Neural crest cell (in vitro differentiated cells): ENCODE measurements at places on chromosomes 6 and 20. TPM values are rescaled to one million over a fixed set of nuclear protein-coding genes. Genes with fewer than 3 reads are reported as not detected.

DNA sequence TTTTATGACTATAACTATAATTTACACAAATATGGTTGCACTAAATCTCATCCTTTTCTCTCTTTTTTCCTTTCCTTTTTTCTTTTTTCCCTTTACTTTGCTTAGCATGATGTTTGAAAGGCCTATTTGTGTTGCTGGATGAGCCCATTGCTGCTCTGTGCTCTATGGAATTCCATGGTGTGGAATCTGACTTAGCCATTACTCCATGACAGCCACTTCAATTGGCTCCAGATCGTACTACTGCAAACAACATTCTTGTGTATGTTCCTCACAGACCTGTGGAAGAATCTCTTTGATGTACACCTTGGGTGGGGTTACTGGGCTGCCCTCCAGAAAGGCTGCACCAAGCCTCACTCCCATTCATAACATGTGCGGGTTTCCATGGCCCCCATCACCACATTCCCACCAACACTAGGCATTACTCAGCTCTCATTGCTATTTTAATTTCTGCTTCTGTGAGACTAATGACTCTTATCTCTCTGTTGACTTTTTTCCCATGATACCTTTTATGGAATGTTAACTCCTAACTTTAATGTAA is 979.0 kb downstream of the KIF16B start:
- no peak overlapping the region for H3K4me3 ChIP-seq
- peaks cover 4% of the 10 kb centered on the region for H3K4me1 ChIP-seq
- no peak for DNase-seq
- H3K36me3 ChIP-seq: no peaks in the 10 kb centered on the region

DNA sequence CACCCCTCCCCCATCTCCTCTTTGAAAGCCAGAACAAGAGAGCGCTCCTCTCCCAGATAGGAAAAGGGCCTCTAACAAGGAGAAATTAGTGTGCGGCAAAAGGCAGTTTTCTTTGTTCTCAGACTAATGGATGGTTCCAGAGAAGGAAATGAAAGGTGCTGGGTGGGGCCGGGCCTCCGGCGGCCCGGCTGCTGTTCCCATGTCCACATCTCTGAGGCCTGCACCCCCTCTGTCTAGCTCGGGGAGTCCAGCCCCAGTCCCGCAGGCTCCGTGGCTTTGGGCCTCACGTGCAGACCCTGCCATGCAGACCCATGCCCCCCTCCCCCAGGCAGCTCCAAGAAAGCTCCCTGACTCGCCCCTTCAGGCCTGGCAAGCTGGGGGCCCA is 35.8 kb upstream of the MRGBP start:
- no peaks in the 10 kb centered on the region for H3K36me3 ChIP-seq
- peaks cover 5% of the 10 kb centered on the region for H3K4me1 ChIP-seq
- no peak for DNase-seq
- H3K27ac ChIP-seq: no peak overlapping the region

Gene BHLHE23
- not detected in 2 replicates for total RNA-seq

GRCh38 chr6:13674533-13675190 is 37.0 kb downstream of the RANBP9 start:
- peaks cover 23% of the 10 kb centered on the region for H3K36me3 ChIP-seq
- DNase-seq: no peak
- peaks cover 10% of the 10 kb centered on the region for H3K4me1 ChIP-seq

DNA sequence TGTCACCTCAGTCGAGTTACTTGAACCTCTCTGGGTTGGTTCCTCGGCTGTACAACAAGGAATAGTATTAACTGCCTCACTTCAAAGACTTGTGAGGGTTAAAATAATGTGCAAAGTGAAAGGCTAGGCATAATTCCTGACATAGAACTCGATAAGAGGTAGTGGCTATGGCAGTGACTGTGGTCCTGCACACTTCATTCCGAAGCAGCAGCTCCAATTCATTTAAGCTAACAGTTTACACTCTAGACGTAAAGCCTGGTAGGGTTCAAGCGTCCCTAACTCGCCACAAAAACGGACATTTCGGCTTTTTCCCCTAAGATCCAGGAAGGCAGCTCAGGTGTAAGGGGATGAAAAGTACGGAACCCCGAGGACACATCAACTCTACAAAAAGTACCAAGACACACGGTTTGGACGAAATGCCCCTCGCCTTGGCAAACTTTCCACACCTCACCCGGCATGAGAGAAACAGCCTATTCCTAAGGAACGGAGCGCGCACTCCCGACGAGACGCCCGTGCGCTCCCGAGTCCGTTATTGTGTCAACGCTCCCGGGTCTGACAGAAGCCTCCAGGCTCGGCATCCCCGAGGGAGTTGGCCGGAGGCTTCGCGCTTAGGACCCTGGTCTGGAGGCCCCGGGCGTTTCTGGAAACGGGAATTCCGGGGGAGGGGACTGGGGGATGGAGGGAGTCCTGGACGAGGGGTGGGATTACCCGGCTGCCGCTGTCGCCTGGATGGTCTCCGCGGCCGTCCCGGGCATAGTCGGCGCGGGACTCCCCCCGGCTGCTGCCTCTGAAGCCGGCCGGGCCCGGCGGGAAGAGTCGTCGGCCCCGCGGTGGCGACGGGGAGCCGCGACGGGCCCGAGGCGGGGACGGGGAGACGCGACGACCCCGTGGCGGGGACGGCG is 937 bp downstream of the ZNF318 start:
- DNase-seq: peak; percentile 54
- H3K27ac ChIP-seq: no peak overlapping the region
- peak overlapping the region; percentile 97 for H3K4me3 ChIP-seq
- H3K4me1 ChIP-seq: peaks cover 24% of the 10 kb centered on the region

Gene DEFB132
- total RNA-seq: not detected in 2 replicates
